ENCODE measurements at places on chromosomes 16 and 17.

DNA sequence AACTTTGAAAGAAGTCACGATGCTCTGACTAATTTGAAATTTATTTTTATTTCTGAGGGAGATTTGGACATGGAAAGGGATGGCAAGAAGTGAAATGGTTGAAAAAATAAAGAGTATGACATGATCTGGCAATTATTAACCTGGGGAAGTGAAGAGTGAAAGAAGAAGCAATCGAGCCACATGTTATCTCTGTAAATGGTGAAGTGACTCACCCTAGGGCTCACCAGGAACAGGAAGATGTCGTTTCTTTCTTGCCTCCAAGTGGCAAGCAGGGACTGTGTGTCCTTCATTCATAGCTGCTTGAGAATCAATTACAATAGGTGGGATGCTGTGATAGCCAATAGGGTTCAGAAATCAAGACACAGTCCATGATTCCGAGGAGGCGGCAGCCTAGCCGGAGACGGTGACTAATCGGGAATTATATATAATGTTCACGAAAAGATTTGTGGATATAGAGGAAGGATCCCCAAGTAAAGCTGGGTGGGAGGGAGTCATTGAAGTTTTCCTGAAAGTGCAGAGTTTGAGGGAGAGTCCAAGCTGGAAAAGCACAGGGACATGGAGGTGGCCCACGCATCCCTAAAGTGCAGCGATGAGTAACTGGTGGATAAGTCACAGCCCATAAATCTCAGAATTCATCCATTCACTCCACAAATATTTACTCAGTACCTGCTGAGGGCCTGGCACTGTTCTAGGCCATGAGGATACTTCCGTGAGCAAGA is 18.2 kb upstream of the KRT20 start:
- DNase-seq: no peak

DNA sequence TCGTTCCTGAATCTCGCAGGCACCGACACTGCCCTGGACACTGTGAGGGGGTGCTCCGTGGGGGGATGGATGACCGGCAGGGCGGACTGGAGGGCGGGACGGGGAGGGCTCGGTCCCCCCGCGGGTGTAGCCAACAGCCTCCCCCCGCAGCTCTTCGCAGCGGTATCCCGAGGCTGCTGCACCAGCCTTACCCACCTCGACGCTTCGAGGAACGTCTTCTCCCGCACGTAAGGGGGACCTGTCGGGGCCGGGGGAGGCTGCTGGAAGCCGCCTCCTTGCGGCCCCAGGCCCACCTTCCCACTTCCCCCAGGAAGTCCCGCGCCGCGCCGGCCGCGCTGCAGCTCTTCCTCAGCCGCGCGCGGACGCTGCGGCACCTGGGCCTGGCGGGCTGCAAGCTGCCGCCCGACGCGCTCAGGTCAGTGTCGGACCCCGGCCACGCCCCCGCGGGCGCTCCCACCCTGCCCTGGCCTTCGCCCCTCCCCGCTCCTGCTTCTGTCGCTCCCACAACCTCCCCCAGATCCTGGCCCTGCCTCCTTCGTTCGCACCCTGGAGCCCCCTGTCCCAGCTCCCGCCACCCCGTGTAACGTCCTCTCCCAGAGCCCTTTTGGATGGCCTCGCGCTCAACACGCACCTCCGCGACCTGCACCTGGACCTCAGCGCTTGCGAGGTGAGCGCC is 3.3 kb downstream of the CARMIL2 start:
- DNase-seq: no peak

DNA sequence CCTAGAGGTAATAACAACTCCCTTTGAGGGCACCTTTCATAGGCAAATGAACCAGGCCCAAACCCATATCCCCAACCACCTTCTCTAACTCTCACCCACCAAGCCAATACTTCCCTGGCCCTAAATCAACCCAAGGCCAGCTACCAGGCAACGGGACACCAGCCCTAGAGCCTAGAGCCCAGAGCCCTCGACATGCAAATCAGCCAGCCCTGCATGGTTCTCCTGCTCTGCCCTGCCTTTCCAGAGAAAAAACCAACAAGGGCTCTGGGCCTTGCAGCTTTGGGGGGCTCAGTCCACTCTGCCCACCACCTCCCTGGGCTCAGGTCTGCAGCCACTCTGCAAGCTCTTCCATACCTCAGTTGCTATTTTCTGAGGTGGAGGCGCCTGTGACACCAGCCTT is 55.0 kb downstream of the PITPNM3 start:
- no peak for DNase-seq

- DNase-seq: no peak
These were observed 554.0 kb upstream of the ZFHX3 start for GRCh38 chr16:73601911-73602310.

DNA sequence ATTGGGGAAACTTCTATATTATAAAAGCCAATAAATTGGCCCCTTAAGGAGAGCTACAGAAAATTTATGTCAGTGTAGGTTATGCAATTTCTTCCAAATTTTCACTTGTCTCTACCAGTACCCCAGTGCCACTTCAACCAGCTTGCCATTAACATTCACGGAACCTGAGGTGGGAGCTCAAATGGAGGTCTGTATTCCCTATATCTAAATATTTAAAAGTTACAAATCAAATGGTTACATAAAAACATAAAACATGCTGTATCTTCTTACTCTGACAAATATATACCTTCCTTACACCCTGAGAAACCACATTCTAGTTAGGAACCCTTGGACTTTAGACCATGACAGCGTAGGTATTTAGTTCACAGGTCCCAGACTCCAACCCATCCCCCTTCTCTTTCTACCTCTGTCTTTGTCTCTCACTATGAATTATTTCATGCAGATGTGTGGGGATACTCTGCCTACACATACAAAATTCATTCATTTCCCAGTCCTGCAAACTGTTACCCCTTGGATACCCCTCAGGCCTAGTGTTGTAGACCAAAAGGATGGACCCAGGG is 127.8 kb upstream of the PMFBP1 start:
- no peak for DNase-seq

- peak; percentile 6 for DNase-seq
These were observed 9.3 kb downstream of the NUBP1 start for GRCh38 chr16:10752843-10753523.

- DNase-seq: no peak
These were observed 8.7 kb downstream of the CORO7 start for GRCh38 chr16:4407543-4408322.

DNA sequence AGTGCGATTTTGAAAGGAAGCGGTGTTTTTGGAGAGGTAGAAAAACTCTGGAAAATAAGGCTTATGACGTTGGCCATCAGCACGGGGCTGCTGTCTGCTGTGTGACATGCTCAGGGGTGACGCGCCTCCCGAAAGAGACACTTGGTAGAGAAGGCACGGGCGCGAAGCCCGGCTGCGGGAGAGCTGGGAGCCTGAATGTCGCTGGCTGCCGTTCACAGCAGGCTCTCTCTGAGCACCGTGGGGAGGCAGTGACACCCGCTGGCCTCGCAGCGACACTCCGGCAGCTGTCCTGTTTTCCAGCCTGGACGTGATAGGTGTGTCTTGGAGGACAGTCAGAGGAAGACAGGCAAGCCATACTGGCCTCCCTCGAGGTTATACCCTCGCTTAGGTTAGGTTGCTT is 759.1 kb upstream of the RBFOX1 start:
- DNase-seq: no peak

GRCh38 chr16:23368469-23368868 is 66.4 kb downstream of the SCNN1B start:
- DNase-seq: no peak

DNA sequence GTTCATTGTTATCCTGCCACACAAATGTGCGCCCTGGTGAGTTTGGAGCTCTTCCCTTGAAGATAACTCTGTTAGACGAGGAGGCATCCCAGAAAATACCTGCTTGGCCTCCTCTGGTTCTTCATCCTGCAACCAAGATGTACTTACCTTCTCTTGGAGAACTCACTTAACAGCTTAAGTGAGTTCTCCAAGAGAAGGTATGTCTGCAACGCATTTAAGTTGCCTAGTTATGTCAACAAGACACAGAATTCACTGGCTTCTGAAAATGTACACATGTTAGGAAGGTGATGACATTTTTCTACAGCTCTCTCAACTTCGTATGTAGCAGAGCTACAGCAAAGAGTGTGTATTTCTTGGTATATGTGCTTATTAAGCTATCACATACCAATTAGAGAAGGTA is 78.6 kb upstream of the NOG start:
- DNase-seq: no peak

DNA sequence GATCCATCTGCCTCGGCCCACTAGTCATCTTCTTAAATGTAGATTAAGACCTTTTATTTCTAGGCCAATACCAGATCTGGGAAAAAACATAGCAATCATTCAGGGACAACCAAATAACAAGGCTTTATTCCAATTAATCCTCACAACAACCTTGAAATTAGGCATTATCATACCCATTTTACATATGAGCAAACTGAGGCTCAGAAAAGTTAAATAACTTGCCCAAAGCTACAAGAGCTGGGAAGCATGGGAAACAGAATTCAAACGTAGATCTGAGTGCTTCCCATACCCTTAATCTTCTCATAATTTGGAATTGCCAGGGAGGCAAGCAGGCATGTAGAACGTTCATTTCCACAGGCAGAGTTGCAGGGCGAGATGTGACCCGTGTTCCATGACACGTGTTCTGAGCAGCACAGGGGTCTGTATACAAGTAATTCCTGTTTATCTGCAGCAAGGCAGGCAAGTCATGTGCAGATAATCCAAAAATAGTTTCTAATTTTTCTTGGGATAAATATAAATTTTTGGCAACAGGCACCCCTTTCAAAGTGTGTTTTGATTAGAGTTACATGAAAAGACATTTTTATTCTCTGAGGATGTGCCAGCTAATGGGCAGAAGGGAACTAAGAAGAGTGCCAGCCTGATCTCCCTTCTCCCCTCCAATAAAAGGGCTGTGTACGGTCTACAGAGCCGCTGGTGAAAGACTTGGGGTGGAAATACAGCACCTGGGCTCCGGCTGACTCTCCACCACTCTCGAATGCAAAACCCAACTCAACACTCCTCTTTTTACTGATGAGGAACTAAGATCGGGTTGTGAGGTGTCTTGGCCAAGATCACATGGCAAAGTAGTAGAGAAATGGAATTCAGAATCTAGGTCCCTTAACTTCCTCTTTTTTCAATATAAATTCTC is 27.7 kb upstream of the MYOCD start:
- no peak for DNase-seq

- no peak for DNase-seq
These were observed 2.9 kb upstream of the FOXF1 start for GRCh38 chr16:86507173-86508027.

GRCh38 chr16:70604407-70605282 is 41.7 kb upstream of the IL34 start:
- no peak for DNase-seq

GRCh38 chr16:49684696-49685095 is 171.2 kb downstream of the ZNF423 start:
- no peak for DNase-seq

- no peak for DNase-seq
These were observed 325.5 kb downstream of the C16orf95 start for GRCh38 chr16:86991679-86992078.

- no peak for DNase-seq
These were observed 10.9 kb downstream of the ANKS3 start for GRCh38 chr16:4723071-4723767.

GRCh38 chr17:4573669-4574068 is 10.7 kb upstream of the SMTNL2 start:
- DNase-seq: peak; percentile 14

GRCh38 chr16:2244926-2245795 is 6.2 kb downstream of the ECI1 start:
- no peak for DNase-seq

DNA sequence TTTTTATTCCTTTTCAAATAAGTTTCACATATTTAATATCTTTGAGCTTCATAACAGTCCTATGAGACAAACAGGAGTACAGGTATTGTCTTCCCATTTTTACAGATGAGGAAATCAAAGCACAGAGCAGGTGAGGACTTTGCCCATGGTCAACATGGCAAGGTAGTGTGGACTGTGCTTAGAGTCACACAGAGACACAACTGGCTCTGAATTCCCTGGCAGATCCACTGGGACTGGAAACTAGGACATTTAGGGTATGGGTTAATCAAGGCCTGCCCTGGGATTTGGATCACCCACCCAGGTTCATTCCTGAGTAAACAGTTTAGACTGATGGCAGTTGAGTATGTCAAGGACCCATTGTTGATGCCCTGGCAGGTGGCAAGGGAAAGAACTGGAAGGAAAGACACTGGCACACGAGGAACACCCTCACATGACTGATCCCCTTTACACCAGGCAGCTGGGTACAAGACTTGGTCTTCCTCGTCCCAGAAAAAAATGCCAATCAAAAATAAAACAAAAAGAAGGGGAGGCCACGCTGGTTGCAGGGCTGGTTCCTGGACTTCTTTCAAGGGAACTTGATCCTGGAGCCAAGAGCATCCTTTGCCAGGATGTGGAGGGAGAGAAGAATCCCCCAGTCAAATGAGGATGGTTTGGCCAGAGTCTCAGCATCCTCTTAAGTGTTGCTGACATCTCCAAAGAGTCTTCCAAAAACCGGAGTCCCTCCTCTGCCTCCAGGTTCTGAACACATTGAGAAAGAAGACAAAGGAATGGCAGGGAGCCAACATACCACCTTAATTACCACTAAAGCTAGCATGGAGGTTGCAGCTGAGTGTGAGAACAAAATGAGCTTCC is 34.9 kb downstream of the CHD9 start:
- DNase-seq: no peak

DNA sequence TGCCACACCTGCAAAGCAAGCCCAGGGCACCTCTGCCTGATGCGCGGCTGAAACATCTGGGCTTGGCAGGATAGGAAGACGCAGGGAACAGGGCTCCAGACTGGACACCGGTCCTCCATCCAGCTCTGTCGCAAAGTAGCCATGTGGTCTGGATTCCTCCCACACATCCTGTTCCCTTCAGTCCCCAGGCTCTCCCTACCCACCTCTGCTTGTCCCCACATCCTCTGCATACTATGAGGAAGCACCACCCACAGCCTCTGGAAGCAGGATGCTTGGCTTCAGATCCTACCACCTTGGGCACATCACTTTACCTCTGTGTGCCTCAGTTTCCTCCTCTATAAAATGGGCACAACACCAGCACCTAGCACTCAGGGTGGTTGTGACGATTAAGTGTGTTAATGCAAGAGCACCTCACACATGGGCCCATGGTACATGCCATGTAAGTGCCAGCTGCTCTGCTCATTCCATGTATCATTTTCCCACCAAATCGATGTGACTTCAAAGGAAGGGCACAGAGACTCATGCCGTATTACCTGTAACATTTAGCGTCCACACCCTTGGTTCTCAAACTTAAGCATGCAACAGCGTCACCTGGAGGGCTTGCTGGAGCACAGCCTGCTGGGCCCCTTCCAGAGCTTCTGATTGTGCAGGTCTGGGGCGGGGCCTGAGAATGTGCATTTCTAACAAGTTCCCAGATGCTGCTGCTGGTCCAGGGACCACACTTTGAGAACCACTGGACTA is 138.6 kb upstream of the SDK2 start:
- no peak for DNase-seq

DNA sequence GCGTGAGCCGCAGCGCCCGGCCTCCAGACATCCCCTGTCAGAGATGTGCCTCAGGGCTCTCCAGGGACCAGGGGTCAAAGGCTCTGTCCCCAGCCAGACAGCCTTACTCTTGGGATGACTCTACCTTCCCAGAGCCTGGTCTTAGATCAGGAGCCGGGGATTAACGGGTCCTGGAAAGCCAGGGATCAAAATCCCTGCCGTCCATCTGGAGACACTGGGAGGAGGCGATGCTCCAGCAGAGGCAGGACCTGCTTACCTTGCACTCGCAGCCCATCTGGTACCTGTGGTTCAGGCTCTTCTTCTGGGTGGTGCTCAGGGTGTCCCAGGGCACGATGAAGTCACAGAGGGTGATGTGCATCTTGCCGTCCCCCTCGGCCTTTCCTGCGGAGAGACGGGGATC is 16.7 kb upstream of the USP36 start:
- no peak for DNase-seq
